Epithelial cell of prostate (primary cell): ENCODE measurements at places on chromosomes 3 and 15.
A peak's percentile ranks its signal among the peaks of the same experiment; 100 is the strongest.

- no peak for DNase-seq
Measured at GRCh38 chr3:74033381-74033780, 408.6 kb upstream of the PDZRN3 start.

DNA sequence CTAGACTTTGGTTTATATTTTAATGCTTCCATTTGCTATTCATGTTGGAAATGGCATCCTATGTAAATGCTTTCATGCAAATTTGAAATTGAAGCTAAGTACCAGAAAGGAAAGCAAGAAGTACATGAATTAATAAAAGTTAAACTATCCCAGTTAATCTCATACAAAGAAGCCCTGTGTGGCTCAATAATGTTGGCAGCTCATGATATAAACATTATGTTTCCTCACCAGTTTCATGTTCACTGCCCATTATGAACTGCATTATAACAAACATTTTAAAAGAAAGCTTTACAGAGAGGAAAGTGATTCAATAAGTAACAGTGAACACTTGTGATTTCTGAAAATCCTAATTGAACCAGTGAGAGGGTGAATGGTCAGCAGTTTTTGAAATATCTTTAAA is 62.9 kb upstream of the ROBO2 start:
- no peak for DNase-seq

GRCh38 chr3:37993460-37993819 is 2.9 kb downstream of the VILL start:
- DNase-seq: no peak

DNA sequence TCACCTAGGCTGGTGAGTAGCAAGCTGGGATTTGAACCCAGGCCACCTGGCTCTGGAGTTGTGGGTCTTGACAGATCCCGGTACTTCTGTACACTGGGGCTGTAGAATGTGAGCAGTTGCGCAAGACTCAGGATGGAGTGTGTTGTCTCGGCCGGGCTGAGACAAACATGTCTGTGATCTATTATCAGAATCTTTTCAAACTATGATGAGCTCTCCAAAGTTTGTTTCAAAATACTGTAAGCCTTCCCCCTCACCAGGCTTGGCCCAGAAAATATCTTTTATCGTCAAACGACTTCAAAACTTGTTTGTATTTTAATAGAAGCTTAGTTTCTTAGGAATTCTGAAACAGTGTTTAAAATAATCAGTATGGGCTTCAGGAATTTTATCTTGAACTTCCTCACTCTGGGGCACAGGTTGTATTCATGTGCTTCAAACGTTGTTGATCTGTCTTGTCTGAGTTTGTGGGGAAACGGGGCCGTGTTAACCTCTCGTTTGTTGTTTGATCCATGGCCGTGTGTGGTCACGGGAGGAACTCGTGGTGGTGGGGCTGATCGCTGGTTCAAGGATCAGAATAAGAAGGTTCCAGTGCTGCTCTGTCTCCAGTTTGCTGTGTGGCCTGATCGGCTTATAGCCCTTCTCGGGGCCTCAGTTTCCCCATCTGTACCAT is 40.3 kb upstream of the TFRC start:
- no peak for DNase-seq

DNA sequence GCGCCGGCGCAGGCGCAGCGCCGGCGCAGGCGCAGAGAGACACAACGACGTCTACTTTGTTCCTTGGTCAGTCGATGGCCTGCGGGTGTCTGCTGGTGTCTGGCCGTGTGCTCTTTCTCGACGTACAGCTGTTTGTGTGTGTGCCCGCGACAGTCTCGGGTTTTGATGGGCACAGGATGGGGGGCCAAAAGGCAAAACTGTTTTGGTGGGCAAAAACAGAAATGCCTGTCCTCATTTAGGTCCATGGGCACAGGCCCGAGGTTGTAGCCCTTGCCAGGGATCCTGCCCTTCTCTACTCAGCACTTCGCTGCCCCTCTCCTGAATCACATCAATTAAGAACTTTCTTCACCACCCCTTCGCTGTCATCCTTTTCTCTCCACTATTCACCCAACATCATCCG is 184.8 kb upstream of the CHL1 start:
- no peak for DNase-seq

DNA sequence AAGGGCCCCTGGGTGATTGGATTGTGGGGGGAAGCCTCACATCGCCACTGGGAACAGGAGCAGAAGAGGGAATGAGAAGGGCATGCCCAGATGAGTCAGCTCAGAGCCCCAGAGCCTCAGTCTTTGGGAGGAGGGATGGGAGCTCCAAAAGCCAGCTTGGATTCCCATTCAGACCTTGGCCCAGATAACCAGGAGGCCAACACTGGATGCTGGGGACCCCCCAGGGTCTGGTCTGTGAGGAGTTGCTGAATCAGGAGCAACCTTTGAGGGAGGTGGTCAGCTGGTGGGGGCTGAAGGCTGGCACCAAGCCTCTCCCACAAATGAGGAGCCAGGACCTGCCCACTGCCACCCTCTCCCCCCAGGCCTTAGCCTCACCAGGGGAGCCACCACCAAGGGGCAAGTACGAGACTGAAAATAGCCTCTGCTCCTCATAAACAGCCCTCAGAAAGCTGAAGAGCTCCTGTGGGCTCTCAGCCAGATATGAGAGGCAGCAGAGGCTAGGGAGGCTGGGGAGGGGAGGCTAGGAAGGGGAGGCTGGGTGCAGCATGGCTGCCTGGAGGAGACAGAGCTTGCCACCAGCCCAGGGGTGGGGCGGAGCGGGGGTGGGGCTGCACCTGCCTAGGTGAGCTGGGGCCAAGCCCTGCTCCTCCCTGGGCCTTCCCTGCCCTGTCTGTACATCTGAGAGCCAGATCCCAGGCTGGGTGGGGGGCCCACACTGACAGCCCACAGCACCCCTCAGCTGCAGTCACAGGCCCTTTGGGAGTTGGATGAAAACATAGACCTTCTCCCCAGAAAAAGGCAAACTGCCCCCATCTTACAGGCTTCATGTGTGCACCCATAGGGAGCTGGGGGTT is 99.8 kb downstream of the SEC22A start:
- no peak for DNase-seq

DNA sequence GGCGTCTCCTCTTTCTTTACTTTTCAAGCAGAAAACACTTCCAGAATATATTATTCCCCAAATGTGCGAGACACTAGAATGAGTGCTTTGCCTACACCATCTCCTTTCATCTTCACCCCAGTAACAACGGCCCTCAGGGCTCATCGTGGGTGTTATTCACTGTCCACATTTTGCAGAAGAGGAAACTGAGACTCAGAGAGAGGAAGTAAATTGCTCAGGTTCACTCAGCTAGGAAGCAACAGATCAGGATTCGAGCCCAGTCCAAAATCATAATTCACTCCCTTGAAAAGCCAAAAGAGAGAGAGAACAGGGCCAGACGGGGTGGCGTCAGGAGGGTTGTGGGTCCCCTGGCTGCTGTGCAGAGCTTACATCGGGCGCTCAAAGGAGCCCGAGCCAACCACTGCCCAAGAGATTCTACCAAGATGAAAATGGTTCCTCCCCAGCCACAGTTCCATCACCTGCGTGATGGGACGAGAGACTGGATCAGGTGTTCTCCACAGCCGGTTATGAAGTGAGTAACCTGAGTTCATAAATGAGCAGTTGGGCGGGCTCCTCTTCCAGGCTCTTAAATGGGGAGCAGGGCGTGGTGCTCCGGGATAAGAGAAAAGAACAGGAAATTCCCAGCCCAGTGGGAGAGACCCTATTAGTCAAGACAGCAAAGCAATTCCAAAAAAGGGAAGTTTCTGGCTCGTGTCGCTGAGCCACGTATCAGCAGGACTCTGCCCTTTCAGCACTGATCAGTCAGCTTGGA is 48.6 kb upstream of the FLNB start:
- no peak for DNase-seq

GRCh38 chr3:156685198-156685597 is 10.8 kb downstream of the TIPARP start:
- no peak for DNase-seq

GRCh38 chr3:124730129-124730940 is at the start of gene UMPS:
UMPS (plus strand) TSS chr3:124730452; CDS start chr3:124730472, 20 bp downstream.
- DNase-seq: no peak

GRCh38 chr3:190620886-190621608 is 107.2 kb downstream of the IL1RAP start:
- no peak for DNase-seq

- no peak for DNase-seq
Measured at GRCh38 chr3:23836536-23837230, 30.9 kb downstream of the UBE2E1 start.

- DNase-seq: no peak
Measured at GRCh38 chr3:146382386-146382785, 87.0 kb downstream of the PLSCR2 start.

DNA sequence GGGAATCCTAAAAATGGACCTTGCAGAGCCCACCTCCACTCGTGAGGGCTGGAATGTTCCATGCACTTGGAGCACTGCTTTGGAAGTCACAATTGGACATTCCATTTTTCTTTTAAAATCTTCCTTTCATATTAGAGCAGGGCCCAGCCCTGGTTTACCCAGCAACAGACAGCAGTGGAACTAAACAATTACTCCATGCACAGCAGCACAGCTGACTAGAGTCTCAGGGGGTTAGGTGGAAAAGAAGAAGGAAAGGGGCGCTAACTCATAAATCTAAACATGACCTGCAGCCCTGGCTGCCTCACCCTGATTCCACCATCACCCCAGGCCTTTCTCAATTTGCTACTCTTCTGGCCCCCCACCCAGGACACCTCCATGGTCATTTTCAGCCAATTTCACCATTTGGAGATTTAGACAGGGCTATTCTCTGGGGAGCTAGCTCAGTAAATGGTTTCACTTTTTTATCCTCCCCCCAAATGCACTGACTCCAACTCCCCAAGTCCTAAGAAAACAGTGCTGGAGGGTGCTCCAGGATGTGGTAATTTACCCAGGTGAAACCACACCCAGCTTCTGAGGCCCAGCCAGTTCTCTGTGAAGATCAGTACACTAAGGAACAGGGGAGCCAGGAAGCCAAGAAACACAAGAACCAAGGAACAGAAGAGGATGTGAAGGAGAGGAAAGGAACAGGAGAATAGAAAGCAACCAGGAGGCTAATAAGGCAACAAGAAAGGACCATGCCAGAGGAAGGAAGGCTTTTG is 1.6 kb upstream of the LRRC31 start:
- no peak for DNase-seq

- DNase-seq: no peak
Measured at GRCh38 chr3:186189492-186189891, 80.6 kb upstream of the ETV5 start.

- no peak for DNase-seq
Measured at GRCh38 chr3:8307545-8308110, 194.0 kb upstream of the LMCD1 start.

GRCh38 chr15:85733416-85733815 is 61.3 kb downstream of the KLHL25 start:
- no peak for DNase-seq

GRCh38 chr3:126927401-126927750 is 55.5 kb upstream of the PLXNA1 start:
- no peak for DNase-seq

GRCh38 chr3:111761309-111761795 is 97.7 kb upstream of the PHLDB2 start:
- peak; percentile 99 for DNase-seq

- no peak for DNase-seq
Measured at GRCh38 chr3:122563717-122564025, 429 bp downstream of the PARP9 start.

DNA sequence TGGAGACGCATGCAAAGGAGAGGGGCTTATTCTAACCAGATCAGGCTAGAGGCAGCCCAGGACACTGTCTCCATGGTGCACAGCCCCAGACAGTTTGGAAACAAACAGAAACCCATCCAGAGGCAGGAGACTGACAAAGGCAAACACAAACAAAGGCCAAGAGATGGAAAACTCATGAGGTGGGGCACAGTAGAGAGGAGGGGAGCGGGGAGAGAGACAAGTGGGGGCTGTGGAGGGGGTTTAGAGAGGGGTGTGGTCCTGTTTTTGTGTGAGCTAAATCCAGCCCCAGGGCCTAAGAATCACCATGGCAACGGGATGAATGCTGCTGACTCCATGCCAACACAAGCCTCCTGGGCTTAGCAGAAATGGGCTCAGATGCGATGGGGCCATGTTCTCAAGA is 32.3 kb downstream of the PARP16 start:
- DNase-seq: no peak

DNA sequence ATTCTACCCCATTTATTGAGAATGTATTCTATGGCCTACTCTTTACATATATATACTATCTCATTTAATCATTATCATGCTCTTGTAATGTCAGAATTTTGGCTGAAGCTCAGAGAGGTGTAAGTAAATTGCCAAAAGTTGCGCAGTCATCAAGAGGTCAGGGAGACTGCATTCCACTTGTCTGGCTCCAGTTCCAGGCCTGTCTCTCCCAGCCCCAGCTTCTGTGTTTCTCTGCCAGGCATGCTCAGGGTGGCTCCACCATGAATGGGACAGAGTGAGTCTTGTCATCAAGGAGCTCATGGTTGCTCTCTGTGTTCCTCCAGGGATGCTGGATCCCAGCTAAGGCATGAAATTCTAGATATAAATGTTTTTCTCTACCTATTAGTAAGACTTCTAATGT is 635.1 kb upstream of the MDFIC2 start:
- no peak for DNase-seq

DNA sequence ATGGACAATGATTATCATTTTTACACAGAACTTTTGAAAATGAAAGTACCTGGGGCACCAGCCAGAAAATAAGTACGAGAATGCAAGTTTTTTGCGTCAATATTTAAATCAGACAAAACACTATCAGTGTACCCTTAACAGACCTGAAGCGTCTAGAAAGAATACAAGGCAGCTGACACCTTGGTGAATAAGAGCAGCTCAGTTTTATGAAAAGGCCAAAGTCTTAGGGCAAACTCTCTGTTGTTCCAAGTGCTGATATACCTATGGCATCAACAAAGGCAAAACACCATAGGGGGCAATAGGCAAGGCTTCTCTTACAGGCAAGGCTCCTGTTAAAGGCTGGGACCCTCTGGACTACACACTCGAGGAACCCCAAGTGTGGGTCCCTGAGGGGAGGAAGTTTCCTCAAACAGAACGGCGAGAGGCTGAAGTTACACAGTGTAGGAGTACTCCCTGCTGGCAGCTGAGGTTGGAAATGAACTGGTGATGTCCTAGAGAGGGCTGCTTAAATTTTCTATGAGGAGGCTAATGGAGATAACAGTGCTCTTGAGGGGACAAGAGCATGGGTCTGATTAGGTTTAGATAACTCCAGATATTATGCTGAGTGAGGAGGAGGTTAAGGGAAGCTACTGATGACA is 291.0 kb downstream of the TIGIT start:
- DNase-seq: no peak

GRCh38 chr3:126927846-126928245 is 55.1 kb upstream of the PLXNA1 start:
- no peak for DNase-seq
